ENCODE measurements at places on chromosomes 4 and X.
A peak's percentile ranks its signal among the peaks of the same experiment; 100 is the strongest.

DNA sequence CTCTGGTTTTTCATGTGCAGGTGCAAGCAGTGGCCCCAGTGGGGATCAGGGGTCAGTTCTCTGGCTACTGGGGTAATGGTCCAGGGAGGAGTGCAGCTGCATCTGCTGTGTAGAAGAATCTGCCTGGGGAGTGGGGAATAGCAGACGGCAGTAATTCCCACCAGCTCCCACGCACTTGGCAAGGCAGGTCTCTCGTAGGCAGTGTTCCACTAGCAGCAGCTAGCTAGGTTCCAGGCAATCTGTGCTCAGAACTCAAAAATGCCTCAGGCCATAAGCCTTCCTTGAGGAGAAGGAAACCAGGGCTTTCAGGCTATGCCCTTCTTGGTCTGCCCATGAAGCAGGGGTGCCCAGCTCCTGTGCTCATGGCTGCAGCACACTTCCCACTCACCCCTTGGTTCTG, 38.8 kb downstream of the DCLK2 start:
- DNase-seq, result no peak

GRCh38 chr4:110033355-110034025, 120.8 kb downstream of the EGF start:
- DNase-seq, result no peak

GRCh38 chr4:73836373-73837279, at the start of gene CXCL6:
TSS of gene CXCL6 (plus strand) at chr4:73836678. CDS start at chr4:73836751, 73 bp downstream.
- peak; percentile 16 for DNase-seq

DNA sequence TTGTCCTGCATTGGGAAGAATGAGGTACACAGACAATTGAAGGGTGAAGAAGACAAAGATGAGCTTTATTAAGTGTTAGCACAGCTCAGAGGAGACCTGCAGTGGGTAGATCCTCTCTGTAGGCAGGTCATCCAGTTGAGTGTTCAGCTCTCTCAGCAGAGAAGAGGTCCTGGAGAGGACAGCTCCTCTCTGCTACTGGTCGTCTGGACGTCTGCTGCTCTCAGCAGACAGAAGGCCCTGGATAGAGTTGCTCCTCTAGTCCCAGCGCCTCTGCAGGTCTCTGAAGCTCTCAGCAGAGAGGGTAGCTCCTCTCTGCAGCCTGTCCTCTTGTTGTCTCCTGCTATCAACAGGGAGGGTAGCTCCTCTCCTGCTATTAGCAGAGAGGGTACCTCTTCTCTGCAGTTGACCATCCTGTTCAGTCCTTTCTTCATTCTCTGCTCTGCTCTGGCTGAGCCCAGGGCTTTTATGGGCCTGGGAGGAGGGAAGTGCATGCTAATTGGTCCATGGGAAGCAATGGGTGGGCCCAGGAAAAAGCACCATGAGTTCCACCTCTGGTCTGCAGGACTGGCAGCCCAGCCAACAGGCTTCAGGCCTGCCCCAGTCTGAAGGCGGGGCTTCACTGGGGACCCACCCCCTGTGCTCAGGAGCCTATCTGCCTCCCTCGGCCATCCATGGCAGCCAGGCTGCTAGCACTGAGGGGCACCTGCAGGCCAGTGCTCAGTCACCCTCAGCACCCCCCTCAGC, 54.1 kb upstream of the IBSP start:
- peak; percentile 4 for DNase-seq

GRCh38 chr4:8084712-8085490, 73.7 kb downstream of the ABLIM2 start:
- no peak for DNase-seq

GRCh38 chrX:1392376-1393068, 609 bp upstream of the SLC25A6 start:
- peak; percentile 79 for DNase-seq

DNA sequence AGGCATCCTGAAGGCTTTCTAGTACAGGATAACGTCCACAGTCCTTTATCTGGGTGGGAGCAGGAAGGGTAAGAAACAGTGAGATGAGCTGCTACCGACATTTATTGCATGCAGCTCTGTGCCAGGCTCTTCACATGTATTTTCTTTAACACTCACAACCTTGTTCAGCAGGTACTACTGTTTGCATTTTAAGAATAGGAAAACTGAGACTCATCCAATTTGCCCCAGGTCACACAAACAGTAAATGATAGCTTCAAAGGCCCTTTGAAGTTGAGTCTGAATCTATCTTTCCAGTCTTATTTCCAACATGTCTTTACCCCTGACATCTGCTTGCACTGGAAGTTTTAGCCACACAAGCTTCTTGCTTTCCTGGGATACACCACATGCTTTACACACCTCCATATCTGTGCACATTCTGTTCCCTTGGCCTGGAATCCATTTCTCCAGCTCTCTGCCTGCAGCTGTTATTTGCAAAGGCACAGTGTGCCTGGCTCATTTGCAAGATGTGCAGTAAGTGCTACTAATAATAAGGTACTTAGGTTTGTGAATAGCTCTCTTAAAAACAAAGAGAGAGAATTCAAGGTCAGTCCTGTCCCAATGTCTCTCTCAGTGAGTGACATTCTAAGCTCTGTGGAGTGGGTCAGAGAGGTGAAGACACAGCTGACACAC, 61.2 kb downstream of the METTL14 start:
- DNase-seq, result no peak

DNA sequence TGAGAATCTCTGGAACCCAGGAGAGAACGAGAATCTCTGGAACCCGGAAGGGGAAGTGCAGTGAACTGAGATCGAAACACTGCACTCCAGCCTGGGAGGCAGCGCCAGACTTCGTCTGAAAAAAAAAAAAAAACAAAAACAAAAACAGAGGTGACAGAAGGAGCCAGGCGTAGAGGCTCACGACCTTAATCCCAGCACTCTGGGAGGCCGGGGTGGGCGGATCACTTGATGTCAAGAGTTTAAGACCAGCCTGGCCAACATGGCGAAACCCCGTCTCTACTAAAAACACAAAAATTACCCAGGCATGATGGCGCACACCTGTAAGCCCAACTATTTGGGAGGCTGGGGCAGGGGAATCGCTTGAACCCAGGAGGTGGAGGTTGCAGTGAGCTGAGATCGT, 17.0 kb downstream of the ZNF280C start:
- no peak for DNase-seq

DNA sequence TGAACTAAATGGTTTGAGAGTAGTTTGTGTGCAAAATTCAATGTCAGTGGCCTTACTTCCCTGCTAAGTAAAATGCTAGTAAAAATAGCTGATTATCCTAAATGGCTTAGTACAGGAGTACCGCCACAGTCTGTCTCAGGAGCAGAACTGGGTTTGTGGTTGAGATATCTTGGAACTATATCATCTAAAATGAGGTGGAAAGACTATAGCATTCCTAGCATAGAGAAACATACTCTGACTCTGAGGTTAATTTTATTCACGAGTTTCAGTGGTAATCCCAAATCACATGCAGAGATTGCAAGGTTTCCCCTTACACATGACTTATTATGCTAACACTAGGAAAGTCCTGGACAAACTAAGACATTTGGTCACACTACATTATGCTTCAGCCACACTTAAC, 70.4 kb downstream of the OR13H1 start:
- DNase-seq, result no peak

- no peak for DNase-seq
These were observed 114.2 kb downstream of the FGF16 start for GRCh38 chrX:77561372-77561771.

DNA sequence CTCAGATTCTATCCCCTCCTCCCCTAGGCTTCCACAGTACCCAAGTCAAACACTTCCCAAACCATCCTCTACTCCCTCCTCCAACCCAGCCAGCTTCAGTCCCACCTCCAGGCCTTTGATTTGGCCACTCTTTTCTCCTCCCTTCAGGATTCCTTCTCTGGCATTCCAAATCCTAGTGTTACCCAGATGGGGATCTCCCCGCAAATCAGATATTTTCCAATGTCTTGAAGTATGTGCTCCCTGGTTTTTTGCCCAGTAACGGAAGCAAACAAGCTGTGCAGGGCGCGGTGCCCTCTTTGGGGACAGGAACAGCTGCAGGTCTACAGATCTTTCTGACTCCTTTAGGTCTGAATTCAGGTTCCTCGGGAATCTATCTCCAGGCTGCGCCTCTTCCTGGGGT, 2.2 kb upstream of the SYN1 start:
- no peak for DNase-seq

GRCh38 chrX:19886883-19887531, 393 bp downstream of the SH3KBP1 start:
- DNase-seq, result no peak

DNA sequence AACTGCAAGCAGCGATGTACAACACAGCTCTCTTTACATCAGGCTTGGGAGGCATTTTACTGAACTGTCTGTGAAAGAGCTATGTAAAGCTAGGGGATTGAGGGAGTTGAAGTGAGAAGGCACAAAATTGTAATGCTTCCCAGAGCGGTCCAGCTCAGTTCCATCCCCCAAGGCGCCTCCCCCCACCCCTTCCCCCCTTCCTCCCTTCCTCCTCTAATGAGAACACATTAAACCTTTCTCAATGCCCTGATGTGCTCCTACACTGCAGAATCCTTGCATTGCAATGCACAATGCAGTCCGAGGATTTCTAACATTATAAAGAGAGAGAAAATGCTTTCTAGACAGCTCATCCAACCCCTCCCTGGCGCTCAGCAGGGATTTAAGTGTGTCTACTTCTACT, 73.9 kb downstream of the CXXC4 start:
- peak; percentile 5 for DNase-seq

DNA sequence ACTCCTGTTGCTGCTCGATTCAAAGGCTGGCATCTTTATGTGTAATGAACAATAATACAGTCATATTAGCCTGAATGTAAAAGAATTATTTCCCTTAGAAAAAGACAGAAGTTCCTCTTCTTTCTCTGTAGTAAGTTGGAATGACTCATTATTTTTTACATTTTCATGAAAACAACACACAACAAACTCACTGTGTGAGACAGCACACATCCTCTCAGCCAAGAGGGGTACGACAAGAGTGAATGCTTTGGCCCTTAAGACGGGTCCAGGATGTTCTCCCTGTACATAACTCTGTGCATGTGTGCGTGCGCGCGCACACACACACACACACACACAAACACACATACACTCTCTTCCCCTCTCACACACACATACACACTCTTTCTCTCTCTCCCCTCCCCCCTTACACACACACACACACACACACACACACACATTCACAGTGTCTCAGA, 72.8 kb downstream of the MANBA start:
- no peak for DNase-seq

- no peak for DNase-seq
These were observed 14.4 kb upstream of the ENAM start for GRCh38 chr4:70614184-70614555.

DNA sequence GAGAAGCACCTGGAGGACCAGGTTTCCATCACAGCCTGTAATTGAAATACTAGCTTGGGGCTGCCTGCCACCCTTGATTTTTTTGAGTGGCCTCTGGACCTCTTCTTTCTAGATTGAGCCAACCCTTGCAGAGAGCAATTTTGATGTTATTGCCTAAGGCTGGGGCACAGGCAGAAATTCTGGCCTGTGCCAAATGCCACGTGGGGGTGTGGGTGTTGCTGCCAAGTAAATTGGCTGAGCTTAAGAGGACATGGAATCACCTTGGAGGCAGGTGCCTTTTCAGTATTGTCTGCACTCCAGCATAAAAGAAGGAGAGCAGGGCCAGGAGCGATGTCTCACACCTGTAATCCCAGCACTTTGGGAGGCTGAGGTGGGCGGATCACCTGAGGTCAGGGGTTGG, 286.1 kb upstream of the PRPS2 start:
- DNase-seq, result no peak

GRCh38 chr4:109049926-109050325, 252.5 kb downstream of the COL25A1 start:
- no peak for DNase-seq

All from fibroblast of skin of back (primary cell).